Activated T-cell treated with anti-CD3 and anti-CD28 coated beads, Interleukin-2, amount 50 U/mL, for 48 hours (primary cell): ENCODE measurements at places on chromosomes 4 and X.

- no peak for DNase-seq
Observed at GRCh38 chr4:94441838-94442237, 9.9 kb upstream of the PDLIM5 start.

DNA sequence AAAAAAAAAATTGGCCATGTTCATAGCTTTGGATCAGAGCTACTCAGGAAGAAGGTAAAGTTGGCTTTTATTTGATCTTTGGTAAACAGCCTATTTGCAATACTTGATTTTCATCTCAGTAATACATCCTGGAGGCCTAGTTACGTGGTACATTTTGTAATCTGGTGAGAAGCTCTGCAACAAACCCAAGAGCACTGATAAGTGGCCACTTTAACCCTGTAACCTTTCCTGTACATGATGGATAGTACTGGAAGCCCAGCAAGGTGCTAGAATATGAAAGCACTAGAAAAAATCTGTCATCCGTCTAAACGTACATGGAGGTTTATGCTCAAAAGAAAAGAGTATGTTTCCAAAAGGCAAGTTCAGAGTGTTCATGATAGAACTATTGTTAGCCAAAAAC, 88.3 kb upstream of the BMP2K start:
- no peak for DNase-seq

- DNase-seq = no peak
Observed at GRCh38 chr4:170497689-170498088, 407.9 kb upstream of the AADAT start.

GRCh38 chr4:82380344-82380743, 6.6 kb upstream of the HNRNPD start:
- no peak for DNase-seq

GRCh38 chr4:78532046-78532445, 19.5 kb upstream of the ANXA3 start:
- DNase-seq = no peak

- DNase-seq = no peak
Observed at GRCh38 chrX:145394344-145394743, 147.0 kb downstream of the SPANXN1 start.
